ENCODE measurements at places on chromosomes 12 and 14.
A peak's percentile ranks its signal among the peaks of the same experiment; 100 is the strongest.

DNA sequence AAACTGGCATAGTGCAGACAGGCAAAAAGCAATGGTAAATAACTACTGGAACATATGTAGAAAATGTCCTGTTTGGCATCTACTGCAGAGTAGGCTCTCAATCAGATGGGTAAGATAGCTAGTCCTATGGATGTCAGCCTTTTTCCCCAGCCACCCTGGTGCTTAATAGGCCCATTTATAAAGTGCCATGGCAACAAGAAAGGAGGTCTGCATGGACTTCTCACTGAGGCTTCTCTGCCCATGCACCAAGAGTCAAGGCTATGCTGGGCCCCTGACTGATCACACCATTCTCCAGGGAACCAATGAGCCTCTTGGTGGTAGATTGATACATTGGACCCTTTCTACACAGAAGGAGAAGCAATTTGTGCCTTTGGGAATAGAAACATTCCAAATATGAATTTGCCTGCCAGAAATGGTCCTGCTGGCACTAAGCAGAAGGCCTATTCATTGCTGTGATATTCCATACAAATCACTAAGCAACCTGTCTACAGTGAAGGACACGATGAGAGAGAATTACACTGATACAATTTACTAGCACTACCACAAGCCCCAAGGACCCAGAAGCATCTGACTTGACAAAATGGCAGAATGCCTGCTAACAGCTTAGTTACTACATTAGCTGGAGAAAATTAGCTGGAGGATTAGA, 43.8 kb downstream of the RESF1 start:
- DNase-seq = no peak

DNA sequence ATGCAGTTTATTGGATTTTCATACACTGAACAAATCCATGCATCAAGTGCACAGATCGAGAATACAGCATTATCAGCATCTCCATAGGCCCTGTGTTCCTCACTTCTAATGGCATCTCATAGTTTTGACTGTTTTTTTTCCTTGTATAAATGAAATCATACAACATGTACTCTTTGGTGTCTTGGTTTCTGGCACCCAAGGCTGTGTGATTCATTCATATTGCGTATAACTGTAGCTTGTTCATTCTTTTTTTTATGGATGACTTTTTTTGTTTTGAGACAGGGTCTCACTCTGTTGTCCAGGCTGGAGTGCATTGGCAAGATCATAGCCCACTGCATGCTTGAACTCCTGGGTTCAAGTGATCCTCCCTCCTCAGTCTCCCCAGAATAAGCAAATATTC, 14.3 kb downstream of the RASSF8 start:
- no peak for DNase-seq

DNA sequence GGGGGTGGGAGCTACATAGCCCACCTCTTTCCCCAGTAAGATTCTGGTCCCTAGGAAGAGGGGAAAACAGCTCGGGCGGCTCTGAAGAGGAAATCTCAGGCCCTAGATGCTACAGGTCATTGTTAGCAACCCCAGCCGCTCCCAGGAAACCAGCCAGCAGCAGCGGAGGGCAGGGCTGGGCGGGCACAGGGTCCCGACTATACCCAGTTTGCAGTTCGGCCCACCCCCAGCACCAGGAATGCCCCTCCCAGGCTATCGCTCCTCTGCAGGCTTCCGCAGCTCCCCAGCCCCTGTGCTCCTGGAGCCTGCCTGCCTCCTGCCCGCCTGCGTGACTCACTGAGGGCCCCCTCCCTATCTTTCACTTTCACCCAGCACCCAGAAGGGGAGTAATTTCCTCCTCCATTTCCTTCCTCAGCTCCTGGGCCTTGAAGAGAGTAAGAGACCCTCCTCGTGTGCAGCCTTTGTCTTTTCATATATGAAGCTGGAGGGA, 27.2 kb upstream of the PNMA1 start:
- DNase-seq = peak; percentile 97

DNA sequence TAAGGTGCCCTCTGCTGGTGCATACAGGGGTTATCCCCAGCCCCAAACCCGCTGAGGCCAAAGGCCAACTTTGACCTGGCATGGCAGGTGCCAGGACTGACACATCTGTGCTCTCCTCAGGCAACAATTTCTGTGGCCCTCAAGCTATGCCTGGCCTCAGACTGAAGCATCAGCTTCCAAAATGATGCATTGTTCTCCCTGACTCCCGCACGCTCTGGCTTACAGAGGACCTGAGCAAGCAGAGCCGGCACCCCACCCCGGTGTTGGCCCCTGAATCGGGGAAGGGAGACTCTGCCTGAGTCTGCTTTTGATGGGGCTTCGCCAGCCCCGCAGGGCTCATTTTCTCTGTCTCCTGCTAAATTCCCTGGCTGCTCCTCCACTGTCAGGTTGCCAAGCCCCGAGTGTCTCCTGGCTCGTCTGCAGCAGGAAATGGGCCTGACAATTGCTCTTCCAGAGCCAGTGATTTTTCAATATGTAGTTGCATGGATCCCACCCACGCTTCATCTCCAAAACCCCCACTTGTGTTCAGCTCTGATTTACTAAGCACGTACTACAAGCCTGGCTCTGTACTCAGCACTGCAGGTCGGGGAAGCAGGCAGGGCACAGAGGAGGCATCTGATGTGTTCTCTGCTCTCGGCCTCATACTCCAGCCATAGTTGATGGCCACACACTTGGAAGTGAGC, 126.1 kb downstream of the SLC38A6 start:
- DNase-seq = no peak

DNA sequence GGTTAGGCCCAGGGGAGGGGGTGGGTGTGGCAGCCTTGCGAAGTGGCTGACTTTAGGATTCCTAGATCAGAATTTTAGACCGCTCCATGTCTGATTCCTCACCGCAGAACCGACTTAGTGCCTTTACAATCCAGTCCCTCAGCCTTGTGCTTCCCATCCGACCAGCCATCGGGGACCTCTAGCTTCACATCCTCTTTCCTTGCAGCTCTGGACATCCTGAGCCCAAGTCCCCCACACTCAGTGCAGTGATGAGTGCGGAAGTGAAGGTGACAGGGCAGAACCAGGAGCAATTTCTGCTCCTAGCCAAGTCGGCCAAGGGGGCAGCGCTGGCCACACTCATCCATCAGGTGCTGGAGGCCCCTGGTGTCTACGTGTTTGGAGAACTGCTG, 557 bp downstream of the COPS7A start:
- peak; percentile 54 for DNase-seq

GRCh38 chr14:22560662-22561365, 28.2 kb downstream of the DAD1 start:
- peak; percentile 50 for DNase-seq

Data from KBM-7 (cell line).